ENCODE measurements at places on chromosomes 6 and 20.
A peak's percentile ranks its signal among the peaks of the same experiment; 100 is the strongest.

- DNase-seq, result peak; percentile 88
Observed at GRCh38 chr6:46491201-46491627, at the start of gene RCAN2. Gene RCAN2 (minus strand): TSS chr6:46491449.

DNA sequence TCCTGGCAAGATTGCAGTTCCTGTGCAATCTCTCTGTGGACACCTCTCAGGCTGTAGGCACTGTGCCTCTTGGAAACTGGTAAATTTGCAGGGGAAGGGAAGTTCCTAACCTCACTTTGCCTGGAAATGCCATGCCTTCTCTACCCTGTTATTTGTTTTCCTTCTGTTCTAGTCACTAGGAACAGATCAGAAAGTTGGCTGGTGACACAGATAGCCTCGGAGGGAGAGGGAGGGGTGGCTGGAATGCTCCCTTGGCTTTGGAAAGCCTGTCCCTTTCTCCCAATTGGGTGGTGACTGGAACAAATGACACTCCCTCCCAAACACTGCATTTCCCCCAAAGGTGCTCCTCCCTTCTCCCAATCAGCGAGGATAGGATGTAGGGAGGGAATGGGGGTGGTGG, 131.5 kb upstream of the F13A1 start:
- no peak for DNase-seq

- DNase-seq, result no peak
Observed at GRCh38 chr20:10679269-10679668, 5.5 kb upstream of the JAG1 start.

- DNase-seq, result peak; percentile 89
Observed at GRCh38 chr6:72950114-72950860, 275.0 kb downstream of the KHDC1L start.

GRCh38 chr20:3168079-3168828, 5.1 kb downstream of the LZTS3 start:
- DNase-seq, result no peak

DNA sequence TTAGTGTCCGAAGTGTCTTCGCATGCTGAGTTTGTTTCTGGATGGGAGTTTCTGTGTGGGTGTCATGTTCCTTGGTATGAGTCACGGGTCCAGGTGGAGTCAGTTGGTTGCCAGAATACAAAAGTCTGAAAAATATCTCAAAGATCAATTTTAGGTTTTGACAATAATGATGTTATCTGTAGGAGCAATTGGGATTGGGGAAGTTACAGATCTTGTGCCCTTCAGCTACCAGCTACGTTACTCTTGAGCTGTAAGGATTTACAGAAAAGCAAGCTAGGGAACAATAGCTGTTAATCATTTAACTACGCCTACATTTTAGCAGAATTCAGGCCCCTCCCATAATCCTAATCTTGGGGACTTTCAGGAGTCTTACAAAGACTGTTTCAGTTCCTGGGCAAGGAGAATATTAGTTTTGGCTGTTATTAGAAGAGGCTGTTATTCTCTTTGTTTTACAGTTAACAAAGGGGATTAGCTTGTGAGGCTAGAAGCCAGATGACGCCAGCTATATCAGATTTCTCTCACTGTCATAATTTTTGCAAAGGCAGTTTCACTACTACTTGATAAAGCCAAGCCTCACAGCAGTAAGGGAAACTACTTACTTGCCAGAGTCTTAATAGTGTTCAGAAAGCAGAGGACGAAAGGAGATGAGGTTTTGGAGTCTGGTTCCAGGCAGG, 15.4 kb upstream of the SLC22A16 start:
- DNase-seq, result peak; percentile 62

DNA sequence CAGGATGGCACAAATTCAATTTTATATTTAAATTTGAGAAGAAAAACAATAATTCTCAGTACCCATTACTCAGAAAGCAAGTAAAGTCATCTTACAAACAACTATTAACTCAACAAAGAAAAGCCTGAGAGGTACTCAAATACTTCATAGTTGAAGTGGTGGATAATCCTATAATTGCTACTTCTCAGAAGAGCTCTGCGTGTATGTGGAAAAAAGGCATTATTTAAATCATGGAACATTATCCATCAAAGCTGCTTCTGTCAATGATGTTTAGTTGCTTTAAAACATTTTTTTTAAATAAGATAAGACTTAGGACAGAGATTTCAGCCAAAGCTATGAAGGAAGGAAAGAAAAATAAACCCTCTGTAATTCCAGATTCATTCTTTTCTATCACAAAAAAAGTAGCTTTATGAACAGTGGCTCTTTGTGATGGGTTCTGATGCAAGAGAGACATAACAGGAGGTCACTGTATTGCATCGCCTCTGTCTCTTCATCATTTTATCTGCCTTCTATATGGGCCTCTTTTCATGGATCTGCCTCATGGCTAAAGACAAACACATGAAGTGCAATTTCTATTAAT, 367.9 kb upstream of the SLC35B3 start:
- DNase-seq, result no peak

DNA sequence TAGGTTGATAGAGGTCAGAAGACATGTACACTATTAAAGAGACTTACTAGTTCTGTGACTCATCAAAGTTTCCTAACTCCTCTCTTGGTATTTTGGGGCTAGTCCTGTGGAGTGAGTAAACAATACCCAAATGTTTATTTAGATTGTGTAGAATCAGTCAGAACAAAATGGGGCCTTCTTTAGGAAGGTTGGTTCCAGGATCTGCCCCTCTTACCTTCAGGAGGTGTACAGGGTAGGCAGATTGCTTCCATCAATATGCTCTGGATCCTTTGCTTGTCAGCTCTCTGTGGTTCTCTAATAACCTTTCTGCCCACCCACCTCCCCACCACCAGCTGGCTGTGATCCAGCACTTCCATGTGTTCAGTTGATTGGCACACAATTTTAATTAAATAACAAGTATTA, 107.0 kb downstream of the POPDC3 start:
- peak; percentile 60 for DNase-seq

- no peak for DNase-seq
Observed at GRCh38 chr6:1395506-1395905, 6.1 kb downstream of the FOXF2 start.

DNA sequence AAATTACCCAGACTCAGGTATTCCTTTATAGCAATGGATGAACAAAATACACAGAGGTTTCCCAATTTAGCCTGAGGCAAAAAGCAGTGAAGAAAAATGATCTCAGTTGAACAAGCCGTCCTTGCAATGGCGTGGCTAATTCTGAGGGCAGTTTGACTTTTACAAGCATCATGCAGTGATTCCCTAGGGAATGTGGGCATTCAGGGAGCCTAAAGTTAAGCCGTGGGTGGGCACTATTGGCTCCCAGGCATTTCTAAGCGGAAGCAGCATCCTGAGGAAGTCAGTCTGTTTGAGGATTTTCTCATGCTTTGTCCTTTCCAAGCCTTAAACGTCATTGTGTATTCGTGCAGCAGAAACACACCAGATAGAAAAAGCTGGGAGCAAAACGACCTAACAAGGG, 133.9 kb downstream of the MYLK4 start:
- DNase-seq, result no peak

DNA sequence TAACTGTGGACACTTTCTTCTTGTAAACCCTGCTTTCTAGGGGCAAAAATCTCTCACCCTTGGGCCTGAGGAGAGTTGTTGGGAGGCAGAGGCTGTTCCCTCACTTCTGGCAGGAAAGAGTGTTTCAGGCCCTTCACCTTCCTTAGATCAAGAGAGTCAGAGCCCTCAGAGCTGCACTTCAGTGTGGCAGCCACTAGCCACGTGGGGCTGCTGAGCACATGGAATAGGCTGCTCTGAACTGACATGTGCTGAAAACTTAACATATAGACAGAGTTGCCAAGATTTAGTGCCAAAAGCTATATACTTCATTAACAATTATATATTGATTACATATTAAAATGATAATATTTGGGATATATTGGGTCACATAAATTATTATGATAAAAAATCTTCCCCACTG, 4.4 kb upstream of the LMBRD1 start:
- no peak for DNase-seq

DNA sequence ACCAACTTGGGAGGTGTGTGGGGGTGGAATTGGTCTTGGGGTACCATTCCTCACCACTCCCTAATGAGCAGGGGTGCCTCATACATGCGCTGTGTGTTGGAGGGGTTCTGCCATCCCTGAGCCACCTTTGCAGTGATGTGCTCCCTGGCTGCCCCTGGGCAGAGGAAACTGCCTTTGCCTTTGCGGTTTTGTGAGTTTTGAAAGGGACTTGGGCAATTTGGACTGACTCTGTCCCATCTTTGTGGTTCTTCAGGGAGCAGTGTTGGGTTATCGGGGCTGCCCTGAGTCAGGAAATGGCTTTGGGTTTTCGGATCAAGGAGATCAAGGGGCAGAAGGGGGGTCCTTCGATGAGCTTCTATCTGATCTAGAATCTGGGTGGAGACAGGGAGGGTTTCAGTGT, 3.9 kb upstream of the PHACTR3 start:
- DNase-seq, result no peak

GRCh38 chr6:10554826-10555225, 33.7 kb downstream of the GCNT2 start:
- no peak for DNase-seq

GRCh38 chr6:116411284-116411623, 40.5 kb downstream of the DSE start:
- peak; percentile 75 for DNase-seq

Measured in GM23248 (cell line).